ENCODE measurements at places on chromosomes 2 and 18. TPM values are rescaled to one million over a fixed set of nuclear protein-coding genes. Genes with fewer than 3 reads are reported as not detected.

GRCh38 chr18:65754121-65754520 is 3.3 kb downstream of the CDH7 start:
- peak; percentile 71 for DNase-seq

GRCh38 chr2:16318474-16319195 is 347.0 kb downstream of the CYRIA start:
- no peak for DNase-seq

GRCh38 chr2:51329512-51329911 is 297.6 kb upstream of the NRXN1 start:
- DNase-seq: no peak

DNA sequence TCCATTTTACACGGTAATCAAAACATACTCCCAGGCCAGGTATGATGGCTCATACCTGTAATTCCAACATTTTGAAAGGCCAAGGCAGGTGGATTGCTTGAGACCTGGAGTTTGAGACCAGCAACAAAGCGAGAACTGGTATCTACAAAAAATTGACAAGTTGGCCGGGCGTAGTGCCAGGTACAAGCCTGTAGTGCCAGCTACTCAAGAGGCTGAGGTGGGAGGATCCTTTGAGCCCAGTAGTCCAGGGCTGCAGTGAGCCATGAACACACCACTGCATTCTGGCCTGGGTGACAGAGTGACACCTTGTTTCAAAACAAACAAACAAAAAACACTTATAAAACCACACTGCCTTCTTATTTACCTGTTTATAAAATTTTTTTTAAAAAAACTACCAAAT is 80.8 kb downstream of the GAREM1 start:
- DNase-seq: no peak

GRCh38 chr18:44740000-44740399 is 59.3 kb downstream of the SETBP1 start:
- no peak for DNase-seq

- peak; percentile 67 for DNase-seq
Measured at GRCh38 chr18:26307161-26307773, 81.0 kb downstream of the TAF4B start.

- no peak for DNase-seq
Measured at GRCh38 chr2:28011322-28011737, 120.8 kb downstream of the BABAM2 start.

DNA sequence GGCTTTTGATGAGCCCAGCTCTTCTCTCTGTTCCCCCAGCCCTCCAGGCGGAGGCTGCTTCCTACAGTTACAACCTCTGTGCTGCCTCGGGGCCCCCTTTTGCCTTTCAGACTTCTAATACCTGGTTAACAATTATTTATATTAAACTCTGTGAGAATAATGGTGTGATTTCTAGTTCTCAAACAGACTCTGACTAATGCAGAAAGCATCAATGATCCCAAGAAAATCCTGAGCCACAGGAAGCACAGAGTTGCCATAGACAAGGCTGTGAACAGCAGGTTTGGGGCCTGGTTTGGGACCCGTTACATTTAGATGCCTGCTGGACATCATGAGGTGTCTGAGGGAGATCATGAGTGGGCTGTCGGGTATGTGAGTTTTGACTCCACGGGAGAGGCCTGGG is 37.4 kb upstream of the MYO3B start:
- no peak for DNase-seq

GRCh38 chr2:219298759-219299371 is 10.3 kb downstream of the PTPRN start:
- peak; percentile 81 for DNase-seq

DNA sequence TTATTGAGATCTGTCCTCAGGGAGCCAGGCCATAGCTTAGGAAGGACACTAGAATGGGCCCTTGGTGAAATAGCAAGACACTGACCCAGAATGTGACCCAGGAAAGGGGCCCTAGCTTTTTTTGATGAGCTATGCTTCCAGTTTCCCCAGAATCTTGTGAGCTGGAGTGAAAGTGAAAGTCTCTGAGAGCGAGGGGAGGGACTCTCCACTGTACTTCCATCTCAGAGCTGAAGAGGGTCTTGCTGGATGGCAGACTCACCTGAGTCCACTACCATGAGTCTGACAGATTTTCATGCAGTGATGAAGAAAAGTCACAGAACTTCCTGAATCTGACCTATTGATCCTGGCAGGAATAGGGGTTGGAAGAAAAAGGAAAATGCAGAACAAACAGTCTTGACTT is 3.1 kb downstream of the ARHGAP25 start:
- DNase-seq: no peak

Gene KIF1A
- total RNA-seq: 0.05 TPM

Gene TLX2
- total RNA-seq: not detected

Gene COLEC11
- not detected for total RNA-seq

Gene LRP2
- total RNA-seq: 0.10 TPM

All from myocyte (in vitro differentiated cells).